ENCODE measurements at places on chromosomes 11 and 22.

GRCh38 chr11:31243706-31244105 is 125.8 kb downstream of the DCDC1 start:
- DNase-seq = no peak

- no peak for DNase-seq
Measured at GRCh38 chr11:133570376-133570775, 38.1 kb upstream of the OPCML start.

DNA sequence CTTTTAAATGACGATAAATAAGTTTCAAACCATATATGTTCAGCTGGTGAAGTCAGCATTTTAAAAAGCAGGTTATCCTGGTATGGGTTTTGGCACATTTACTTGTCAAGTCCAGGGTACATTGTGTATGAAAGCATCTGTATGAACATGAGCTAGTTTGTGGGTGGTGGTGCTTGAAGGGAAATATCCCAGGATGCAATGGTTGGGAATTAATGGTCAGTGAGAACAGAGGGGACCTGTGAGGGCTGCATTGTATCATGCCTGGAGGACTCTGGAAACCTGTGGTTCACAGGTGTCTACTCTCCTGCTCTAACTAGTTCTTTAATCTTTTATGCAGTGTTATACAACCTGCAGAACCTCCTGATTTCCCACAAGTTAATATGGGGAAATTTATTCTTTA is 5.8 kb downstream of the DEPDC7 start:
- DNase-seq = no peak

DNA sequence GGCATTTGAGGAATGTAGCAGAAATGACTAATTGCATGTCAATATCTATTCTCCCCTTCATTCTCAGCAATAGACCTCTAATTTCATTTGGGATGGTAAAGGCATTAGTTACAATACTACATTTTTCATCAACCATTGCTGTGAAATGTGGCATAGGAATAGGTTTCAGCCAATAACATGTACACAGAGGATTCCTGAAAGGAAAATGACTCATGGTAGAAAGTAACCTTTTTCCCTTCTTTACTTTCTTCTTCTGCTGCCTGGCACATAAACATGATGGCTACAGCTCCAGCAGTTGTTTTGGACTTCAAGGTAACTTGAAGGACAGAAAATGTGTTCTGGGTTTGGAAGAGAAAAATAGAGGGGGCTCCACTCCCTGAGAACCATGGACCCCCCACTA is 231.8 kb upstream of the CTSC start:
- DNase-seq = no peak

- DNase-seq = no peak
Measured at GRCh38 chr11:12109591-12110196, 696 bp upstream of the MICAL2 start.

- peak; percentile 11 for DNase-seq
Measured at GRCh38 chr11:94171693-94172440, 43.2 kb downstream of the PANX1 start.

- DNase-seq = no peak
Measured at GRCh38 chr11:19811380-19811779, 98.7 kb downstream of the NAV2 start.

GRCh38 chr11:114157476-114158050 is 98.1 kb downstream of the ZBTB16 start:
- no peak for DNase-seq

DNA sequence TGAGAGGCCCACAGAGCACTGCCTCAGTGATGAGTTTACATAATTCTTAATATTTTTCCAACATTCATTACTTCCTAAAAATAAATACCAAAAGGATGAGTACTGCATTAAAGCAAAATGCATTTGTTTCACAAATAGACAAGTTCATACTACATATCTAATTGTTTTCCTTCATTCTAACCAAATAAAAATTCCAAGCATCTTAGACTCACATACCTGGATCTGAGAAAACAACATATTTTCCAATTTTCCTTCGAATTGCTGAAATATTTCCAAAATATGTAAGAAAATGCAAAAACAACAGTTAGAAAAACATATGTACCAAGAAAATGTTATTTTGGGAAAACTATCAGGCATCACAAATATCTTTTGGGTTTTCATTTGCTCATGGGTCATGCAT is 127.9 kb upstream of the CEP126 start:
- no peak for DNase-seq

DNA sequence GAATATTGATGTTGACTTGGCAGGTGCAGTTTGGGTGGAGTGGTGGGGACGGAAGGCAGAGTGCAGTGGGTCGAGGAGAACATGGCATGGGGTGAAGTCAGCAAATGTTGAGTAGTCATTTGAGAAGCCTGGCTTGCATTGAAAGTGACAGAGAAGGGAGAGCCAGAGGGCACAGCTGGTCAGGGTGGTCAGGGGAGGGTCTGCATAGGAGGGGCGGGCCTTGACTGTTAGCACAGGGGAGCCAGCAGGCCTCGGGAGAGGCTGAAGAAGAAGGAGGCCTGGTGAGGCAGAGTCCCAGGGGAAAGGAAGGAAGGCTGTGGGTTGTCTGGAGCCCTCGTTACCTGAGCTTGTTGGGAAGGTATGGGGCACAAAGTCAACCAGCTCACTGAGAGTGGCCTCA is 230.8 kb upstream of the TBCEL start:
- no peak for DNase-seq

DNA sequence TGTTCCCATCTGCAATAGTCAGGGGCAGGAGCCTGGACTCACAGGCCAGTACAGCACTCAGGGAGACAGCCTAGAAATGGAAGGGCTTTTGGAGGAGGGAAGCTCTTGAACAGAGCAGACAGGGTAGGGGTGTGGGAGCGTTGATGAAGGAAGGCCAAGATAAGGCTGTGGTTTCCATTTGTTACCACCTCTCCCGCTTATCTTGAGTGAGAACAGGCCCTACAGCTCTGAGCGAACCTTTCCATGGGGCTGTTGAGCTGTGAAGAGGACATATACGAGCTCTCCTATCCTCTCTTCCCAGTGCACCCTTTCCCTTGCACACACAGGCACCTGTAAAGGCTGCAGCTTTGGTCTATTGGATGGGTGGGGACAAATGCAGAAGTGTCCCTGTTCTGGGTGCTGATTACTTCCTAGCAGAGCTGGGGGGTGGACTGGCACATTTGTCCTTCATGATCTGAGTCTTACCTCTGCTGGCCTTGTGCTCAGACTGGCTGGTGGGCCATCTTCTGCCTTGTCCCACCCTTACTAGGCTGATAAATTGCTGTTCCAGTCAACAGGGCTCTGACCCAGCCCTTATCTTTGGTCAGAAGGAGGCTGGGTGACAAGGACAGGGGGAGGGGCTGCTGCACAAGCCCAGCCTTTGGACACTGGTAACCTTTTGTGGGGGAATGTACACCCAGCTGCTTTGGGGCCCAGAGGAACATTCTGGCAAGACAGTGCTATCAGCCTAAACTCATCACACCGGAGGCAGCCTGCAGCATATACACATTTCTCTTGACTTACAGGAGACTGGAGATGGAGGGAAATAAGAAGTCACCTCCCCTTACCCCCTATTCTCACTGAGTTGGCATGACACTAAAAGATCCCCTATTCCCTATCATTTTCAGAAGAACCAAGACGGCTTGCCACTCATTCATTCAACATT is 80.1 kb upstream of the NNMT start:
- DNase-seq = no peak

GRCh38 chr11:2343502-2343901 is 33.6 kb upstream of the CD81 start:
- no peak for DNase-seq

GRCh38 chr11:27525824-27526516 is 19.4 kb upstream of the LIN7C start:
- DNase-seq = no peak

GRCh38 chr11:46369458-46370152 is 11.9 kb upstream of the MDK start:
- peak; percentile 52 for DNase-seq

DNA sequence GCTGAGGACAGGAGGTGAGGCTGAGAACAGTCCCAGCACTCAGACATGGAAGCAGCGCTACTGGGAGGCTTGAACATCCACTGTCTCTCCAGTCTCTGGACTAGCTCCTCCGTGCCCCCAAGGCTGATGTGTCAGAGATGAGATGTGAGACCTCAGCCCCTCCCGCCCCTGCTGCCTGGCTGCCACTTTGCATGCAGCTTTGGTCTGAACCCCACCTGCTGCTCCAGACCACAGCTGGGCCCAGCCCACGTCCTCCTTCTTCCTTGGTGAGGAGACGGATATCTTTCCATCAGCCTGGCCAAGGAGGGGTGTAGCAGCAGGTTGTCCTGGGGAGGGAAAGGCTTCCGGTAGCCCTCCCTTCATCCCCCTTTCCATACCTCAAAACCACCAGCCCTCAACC is 148.0 kb upstream of the B3GAT1 start:
- DNase-seq = no peak

- DNase-seq = no peak
Measured at GRCh38 chr11:19499999-19500398, 212.6 kb upstream of the NAV2 start.

DNA sequence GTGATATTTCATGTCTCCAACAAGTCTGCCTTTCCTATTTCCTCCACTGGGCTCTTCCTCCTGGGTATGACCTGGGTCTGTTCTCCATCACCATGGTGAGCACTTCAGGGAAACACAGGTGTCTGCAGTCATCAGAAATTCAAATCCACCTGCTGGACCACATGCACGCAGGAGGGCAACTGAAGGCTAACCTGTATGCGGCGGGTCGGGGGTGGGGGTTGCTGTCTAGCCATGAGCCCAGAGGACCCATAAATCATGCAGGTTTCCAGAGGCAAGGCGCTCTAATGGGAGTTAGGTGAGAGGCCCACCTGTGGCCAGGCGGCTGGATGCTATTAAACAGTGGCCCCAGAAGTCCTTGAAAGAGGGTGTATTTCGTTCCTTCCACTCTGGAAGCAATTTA is 11.1 kb upstream of the PAMR1 start:
- DNase-seq = no peak

GRCh38 chr11:73072935-73073481 is 69.1 kb downstream of the FCHSD2 start:
- DNase-seq = no peak

GRCh38 chr11:128151338-128151737 is 436.0 kb downstream of the ETS1 start:
- DNase-seq = no peak

DNA sequence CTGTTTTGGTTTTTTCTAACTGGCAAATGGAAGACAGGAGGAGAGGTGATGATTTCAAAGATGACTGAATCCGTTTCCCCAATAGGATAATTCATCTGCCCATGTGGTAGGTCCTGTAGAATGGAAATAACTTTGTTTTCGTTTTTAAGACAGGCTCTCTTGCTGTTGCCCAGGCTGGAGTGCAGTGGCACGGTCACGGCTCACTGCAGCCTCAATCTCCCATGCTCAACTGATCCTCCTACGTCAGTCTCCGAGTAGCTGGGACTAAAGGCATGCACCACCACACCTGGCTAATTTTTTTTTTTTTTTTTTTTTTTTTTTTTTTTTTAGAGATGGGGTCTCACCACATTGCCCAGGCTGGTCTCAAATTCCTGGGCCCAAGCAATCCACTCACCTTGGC is 77.4 kb upstream of the BIRC3 start:
- DNase-seq = no peak

DNA sequence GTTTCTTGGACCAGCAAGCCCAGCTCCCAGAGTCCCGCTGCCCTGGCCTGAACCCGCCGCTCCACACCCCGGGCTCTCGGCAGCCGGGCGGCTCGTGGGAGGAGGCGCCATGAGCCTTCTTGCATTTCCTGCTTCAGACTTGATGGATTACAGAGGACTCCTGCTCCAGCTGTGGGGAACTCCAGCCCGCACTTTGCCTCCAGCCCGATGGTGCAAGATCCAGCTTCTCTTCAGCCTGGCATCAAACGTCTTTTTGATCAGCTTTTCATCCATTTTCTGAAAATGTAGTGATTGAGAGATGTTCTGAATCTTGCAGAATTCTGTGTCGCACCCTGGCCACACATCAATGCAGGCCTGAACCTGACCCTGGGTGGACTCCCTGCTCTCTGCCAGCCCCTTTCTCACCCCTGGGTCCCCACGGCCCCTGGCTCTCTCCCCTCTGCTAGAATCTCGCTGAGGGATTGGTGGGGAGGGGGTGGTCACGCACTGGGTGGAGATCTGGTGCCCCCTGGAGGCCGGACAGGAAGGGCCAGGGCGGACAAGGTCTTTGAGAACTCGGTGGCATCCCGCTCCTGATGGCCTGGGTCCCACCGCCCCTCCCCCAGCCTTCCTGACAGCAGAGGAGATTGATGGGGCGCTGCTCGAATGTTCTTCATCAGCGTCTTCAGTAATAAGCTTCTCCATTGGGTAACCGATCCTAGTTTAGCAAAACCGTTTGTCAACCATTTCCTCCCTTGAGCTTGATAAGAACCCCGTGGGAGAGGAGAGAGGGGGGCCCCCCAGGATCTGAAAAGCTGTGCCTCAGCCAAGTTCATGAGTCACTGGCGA is 12.1 kb upstream of the NFAM1 start:
- DNase-seq = peak; percentile 66

GRCh38 chr22:36355362-36355761 is 32.4 kb downstream of the MYH9 start:
- no peak for DNase-seq

DNA sequence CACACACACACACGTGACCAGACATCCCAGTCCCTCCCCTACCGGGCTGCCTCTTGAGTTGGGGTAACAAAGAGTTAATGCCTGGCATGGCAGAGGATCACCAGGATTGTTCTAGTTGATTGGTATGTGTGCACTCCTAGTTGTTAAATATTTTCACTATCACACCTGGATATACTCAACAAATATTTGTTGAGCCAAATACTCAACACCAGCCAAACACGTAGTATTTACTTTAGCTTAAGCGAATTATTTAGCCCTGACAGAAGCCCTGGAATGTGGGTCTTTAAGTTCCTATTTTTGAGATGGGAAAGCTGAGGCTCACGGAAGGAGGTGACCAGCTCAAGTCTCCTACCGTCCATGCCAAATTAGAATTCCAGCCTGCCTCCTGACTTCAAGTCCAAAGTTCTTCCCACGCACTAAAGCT is 10.5 kb downstream of the CD3E start:
- no peak for DNase-seq

- no peak for DNase-seq
Measured at GRCh38 chr22:25760294-25760693, 18.3 kb downstream of the MYO18B start.

GRCh38 chr11:107665018-107665417 is 46.8 kb downstream of the SLN start:
- DNase-seq = no peak

DNA sequence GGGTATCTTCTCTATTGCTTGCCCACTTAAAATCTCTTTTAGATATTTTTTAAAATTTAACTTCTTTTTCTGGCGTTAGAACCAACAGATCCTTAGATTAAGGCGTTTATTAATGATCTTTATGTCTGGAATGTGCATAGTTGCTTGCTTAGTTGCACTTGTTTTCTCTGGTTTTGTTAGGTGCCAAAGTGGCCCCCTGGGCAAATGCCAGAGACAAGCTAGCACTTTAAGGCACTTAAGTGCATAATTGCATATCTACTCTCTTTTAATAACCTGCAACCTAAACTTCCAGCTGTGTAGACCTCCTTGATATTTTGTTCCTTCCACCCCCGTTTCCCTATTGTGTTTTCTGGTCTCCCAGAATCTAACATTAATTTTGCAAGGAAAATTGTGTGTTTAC is 3.3 kb downstream of the RBM4 start:
- DNase-seq = no peak
